ENCODE measurements at places on chromosomes 12 and 14.

DNA sequence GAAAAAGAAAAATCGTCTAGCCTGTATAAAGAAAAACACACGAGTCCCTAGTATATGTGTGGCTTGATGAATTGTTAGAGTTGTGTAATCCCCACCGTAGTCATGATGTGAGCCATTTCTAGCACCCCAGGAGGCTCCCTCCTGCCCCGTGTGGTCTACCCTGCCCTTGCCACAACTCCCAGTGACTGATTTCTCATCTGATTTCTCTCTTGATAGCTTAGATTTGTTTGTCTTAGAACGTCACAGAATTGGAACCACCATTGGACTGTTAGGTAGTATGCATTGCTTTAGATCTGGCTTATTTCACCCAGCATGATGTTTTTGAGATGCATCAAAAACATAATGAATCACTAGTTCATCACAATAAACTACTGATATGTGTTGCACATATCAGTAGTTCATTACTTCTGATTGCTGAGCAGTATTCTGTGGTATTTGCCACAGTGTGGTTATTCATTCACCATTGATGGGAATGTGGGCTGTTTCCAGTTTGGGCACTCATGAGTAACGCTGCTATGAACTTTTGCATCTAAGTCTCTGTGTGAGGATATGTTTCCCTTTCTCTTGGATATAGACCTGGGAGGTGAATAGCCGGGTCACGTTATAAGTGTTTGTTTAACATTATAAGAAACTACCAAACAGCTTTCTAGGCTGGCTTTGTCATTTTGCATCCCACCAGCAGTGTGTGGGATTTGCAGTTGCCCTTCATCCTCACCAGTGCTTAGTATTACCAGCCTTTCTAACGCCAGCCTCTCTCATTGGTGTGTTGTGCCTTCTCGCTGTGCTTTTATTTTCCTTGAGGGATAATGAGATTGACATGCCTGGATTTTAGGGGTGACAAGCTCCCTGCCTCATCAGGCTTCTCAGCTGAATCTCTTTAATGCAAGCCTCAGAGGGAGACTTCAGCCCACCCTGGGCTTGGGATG, 31.9 kb upstream of the NCOR2 start:
- DNase-seq = no peak

GRCh38 chr12:1603269-1603993, 9.1 kb upstream of the FBXL14 start:
- no peak for DNase-seq

- no peak for DNase-seq
Measured at GRCh38 chr12:72673853-72674252, 401.7 kb downstream of the TRHDE start.

- no peak for DNase-seq
Measured at GRCh38 chr12:14243941-14244340, 121.5 kb upstream of the ATF7IP start.

DNA sequence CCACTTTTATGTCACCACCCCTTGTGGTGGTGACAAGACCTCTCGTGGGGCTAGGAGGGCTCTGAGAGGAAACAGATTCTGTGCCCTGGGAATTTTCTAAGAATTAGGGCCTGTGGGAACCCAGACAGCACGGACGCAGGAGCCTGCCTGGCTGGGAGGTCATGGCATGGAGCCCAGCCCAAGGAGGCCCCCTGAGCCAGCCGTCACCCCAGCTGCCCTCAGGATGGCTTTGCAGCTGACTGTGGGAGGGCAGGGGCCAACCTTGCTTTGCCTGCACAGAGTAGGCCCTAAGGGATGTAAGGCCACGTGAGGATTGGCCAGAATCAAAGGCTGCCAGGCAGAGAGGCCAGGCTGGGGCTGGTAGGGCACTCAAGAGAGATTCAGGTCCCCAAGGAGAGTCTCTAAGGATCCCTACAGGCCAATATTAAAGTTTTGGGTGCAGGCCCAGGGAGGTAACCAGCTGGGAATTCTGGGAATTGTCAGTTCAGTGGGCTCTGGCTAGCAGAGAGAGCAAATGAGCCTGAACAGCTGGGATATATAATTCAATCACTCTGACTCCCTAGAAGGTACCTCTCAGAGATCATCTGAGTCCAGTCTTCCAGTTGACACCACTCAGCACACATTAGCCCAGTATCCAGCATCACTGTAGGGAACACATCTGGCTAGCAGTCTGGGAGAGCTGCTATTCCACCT, 6.4 kb downstream of the LTBP2 start:
- DNase-seq = no peak

DNA sequence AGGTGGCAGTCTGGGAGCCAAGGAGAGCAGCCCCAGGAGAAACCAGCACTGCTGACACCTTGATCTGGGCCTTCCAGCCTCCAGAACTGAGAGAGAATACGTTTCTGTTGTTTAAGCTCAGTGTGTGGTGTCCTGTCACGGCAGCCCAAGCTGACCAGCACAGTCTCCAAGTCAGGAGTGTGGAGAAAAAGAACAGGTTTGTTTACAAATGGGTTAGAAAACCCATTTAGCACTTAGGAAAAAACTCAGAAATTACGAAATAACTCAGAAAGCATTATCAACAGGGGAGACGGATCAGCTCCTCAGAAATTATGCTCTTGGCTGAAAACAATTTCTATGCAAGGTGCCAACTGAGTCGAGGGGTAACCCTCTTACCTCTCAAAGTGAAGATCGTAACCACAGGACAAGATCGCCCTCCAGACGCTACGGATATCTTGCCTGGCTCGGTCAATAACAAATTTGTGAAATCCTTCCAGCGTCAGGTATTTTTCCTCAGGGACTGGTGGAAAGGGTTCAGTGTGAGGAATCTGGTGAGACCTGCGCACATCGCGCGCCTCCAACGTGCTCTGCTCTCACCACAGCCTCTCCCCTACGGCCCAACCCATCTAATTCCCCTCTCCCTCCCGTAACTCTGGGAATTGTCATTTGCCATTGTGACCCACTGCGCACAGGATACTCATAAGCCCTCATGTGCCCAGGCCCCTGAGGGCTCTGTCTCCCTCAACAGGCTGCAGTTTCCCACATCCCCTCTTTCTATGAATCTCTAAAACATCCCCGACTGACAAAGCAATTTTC, 50.2 kb downstream of the TRAFD1 start:
- no peak for DNase-seq

DNA sequence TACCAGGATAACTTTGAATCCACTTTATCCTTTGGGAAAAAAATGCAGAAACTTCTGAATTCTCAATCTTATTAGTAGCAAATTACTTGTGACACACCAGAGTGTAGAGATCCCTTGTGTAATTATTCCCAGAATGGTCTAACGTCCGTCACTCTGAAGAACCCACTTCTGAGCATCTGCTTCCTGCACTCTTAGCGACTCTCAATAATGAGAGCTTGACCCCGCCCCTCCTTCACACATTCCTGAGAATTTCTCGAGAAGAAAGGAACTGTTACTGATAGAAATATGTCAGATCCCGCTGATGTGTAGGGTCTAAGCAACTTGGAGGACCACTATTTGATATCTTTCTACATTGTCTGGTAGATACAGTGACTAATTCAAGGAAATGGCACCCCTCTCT, 218.3 kb upstream of the PDZRN4 start:
- no peak for DNase-seq

GRCh38 chr12:30462249-30462648, 233.4 kb downstream of the IPO8 start:
- DNase-seq = no peak

DNA sequence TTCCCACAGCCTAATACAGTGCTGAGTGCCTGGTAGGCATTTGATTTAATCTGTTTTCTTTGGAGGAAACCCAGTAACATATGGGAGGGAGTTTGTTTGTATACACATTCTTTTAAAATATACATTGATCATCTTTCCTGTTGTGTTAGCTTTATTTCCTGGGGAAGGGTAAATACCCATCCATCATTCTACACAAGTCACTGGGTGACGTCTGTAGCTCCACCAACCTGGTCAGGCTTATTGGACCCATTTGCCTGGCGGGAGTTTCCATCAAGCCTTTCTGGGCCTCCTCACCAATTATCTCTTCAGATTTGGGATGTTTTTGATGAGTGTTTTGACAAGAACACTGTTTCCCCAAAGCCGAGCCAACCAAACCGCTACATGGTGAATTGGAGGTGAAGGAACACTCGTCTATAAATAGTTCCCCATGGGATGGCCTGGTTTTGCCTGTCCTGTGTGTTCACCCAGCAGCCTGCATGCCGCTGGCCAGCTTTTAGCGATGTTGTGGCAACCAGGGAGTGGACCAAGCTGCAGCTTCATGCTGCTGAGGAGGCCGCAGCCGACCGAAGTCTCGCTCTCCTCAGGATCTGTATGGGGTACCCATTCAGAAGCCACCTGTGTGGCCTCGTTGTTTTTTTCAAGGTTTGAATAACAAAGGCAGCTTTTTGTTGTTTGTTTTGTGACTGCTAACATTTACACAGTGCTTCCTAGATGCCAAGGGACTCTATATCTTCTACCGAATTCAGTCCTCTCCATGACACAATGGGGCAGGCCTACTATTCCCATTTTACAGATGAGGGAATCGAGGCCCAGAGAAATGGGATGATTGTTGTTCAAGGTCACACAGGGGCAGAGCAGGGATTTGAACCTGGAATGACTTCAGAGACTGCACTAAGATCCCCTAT, 22.6 kb downstream of the PLXNC1 start:
- no peak for DNase-seq

DNA sequence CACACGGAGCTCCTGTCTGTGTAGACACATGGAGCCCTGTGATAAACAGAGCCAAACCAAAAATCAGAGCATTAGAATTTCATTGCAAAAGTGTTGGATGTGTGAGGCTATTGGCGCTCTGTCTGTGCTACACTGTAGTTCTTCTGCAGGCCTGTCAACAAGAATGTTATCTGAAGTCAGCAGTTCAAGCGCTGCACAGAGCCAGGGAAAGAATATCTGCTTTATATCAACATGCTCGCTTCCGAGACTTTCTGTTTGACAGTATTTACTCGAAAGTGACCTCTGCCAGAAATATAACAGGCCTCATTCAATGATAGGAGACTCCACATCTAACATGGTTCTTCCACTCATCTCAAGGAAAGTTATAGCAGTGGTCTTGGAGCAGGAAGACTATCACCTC, 118.3 kb downstream of the CCER1 start:
- no peak for DNase-seq

GRCh38 chr14:54667026-54667744, 100.3 kb downstream of the SAMD4A start:
- no peak for DNase-seq

GRCh38 chr14:102125546-102125945, 14.2 kb upstream of the WDR20 start:
- no peak for DNase-seq

Measured in NCI-H524 treated with DMSO at 0.1 percent for 48 hours (cell line).